ENCODE measurements at places on chromosomes 1 and 21.
A peak's percentile ranks its signal among the peaks of the same experiment; 100 is the strongest.

DNA sequence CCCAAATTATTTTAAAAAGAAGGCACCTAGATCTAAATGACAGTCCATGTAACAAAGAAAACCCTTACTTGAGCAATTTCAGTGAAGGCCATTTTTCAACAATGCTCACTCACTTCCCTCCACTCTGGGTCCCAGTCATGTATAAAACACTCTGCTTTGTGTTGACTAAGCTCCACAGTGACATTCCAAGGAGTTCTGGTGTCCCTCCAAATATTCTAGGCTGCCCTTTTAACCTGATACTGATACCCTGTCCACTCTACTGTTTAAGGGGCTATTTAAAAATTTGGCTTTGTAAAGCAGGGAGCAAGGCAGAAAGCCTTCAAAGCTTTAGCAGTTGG, 73.6 kb downstream of the GNG12 start:
- DNase-seq: no peak

DNA sequence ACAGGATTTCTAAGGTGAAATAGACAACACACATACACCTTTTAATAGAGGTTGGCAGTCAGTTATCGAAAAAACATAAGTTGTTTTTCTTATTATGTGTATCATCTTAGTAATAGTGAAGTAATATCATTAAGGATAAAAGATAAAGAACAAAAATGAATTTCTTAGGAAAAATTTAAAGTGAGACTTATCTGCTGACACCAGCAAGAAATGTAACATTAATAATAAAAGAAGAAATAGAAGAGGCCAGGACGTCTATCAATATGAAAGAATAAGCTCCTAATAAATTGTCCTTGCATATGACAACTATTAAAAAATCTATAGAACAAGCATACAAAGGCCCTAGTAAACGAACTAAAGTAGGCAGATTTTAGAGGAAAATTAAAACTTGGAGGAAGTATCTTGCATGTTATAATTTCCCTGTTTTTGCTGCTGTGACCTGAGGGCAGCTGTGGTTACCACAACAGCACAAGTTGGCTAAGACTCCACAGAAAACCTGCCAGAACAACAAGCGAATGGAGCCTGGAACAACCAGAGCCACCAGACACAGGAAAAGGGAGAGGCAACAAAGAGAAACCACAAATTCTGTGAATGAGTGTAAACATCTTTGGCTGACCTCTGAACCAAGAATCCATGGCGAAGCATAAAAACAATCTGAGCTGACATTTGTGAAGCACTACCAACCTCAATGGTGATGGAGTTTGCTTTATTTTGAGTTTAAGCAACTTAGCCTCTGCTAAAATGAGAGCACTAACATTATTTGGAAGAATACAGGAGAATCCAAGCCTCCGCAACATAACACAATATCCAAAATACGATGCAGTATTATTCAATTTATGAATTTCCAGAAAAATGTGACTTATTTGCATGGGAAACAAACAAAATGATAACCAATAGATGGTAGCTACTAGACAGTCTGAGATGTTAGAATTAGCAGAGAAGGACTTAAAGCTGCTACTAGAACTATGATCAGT, 207.5 kb downstream of the KCNT2 start:
- no peak for DNase-seq

DNA sequence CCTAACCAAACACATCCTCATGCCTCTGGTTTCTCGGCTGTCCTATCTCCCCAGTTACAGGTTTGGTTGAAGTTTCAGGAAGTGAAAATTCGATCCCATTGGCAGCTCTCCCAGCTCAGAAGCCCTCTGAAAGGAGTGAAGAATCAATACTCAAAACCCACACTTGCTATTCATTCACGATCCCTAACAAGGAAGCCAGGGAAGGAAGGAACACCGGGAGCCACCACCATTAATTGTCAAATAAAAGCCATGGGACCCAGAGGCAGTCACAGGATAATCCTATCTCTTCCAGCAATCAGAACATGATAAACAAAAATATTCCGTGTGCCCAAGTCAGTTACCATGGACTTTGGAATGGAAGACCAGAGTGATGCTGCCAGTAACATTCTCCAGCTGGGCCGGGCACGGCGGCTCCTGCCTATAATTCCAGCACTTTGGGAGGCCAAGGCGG, 7.0 kb downstream of the TMPRSS2 start:
- no peak for DNase-seq

GRCh38 chr1:157176591-157177121, 38.5 kb upstream of the ETV3 start:
- no peak for DNase-seq

- DNase-seq: no peak
Measured at GRCh38 chr1:50766688-50767087, 193.4 kb downstream of the FAF1 start.

- no peak for DNase-seq
Measured at GRCh38 chr21:34018910-34019309, 54.5 kb upstream of the MRPS6 start.

- DNase-seq: no peak
Measured at GRCh38 chr1:48246727-48247126, 24.2 kb downstream of the SLC5A9 start.

DNA sequence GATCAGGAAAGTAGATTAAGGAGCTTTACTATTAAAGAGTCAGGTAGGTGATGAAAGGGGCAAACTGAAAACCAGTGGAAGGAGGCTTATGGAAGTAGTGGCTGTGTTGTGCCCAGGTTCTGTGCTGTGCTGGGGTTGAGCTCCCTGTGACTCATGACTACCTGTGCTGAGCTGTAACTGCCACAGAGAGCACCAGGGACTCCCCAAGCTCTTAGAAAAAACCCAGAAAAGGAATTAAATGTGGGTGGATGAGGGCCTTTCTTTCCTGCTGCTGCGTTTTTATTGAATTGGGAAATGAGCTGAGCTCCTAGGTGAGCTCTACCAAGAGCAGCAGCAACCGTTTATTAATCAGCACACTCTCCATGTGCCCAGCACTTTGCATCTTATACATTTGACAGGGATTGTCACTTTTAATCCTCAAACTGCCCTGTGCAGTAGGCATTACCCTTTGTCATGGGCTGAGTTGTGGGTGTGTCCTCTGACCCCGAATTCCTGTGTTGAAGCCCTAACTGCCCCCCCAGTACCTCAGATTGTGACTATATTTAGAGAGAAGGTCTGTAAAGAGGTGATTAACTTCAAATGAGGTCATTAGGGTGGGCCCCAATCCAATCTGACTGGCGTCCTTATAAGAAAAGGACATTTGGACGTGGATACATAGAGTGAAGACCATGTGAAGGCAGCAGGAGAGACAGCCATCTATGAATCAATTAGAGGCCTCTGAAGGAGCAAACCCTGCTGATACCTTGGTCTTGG, 65.4 kb downstream of the AK4 start:
- no peak for DNase-seq

DNA sequence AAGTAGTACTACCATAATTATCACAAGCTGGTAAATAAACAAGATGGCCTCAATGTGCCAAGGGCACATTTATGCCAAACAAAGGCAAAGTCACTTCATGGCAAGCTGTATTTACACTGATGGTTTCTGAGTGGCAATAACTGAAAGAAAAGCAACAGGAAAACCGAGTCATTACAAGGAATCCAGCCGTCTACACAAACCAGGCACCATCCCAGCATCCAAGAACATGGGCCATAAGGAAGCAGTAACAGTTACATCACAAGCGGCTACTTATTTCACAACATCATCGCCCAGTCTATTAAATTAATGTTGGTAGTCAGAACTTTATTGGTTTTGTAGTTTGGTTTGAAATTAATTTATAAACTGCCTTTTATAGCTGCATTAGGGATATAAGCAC, 214.2 kb downstream of the RERE start:
- DNase-seq: no peak

- no peak for DNase-seq
Measured at GRCh38 chr1:243440406-243440805, 184.6 kb downstream of the SDCCAG8 start.

GRCh38 chr1:29521811-29522580, 285.7 kb downstream of the PTPRU start:
- no peak for DNase-seq

- DNase-seq: peak; percentile 30
Measured at GRCh38 chr1:244599937-244600350, 53.0 kb upstream of the DESI2 start.

- DNase-seq: no peak
Measured at GRCh38 chr1:42941640-42942330, 16.9 kb downstream of the SLC2A1 start.

DNA sequence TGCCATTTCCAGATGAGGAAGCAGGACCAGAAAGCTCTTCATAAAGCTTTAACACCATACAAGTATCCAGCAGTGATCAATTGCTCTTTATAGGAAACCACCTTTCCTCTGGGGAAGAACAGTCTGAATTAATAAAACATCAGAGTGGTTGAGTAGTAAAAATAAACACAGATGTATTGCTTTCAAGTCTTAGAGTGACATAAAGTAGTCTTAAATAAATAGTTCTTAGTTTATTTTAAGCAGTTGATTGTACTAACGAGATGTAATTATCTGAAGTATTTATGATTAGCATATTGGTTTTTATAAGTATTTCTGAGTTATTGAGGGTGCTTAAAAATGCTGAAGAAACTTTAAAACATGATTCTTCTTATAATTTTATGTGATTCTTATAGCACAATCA, 67.0 kb downstream of the PRKAA2 start:
- no peak for DNase-seq

DNA sequence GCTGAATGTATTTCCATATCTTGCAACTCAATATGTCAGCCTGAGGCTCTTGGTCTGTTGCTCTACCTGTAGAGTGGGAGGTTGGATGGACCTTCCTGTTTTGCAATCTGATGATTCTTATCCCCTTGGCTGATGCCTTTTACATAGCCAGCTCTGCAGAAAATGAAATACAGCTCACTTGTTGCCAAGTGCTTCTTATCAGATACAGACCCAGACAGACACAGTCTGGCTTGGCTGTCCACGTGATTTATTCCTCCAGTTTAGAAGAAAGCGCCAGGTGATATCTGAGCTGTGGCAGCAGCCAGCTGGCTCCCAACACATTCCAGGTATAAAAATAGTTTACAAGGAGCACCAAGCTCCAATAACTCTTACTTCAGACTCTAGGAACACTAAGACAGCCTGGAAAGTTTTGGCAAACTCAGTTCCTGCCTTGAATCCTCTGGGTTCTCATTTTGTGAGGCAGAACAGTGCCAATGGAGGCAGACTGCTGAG, 479.2 kb upstream of the USP24 start:
- DNase-seq: no peak

GRCh38 chr1:163195728-163196448, 6.8 kb downstream of the RGS5 start:
- no peak for DNase-seq

- no peak for DNase-seq
Measured at GRCh38 chr1:55374801-55375616, 159.8 kb upstream of the USP24 start.

- no peak for DNase-seq
Measured at GRCh38 chr21:45821315-45821962, 160.1 kb upstream of the COL6A1 start.

DNA sequence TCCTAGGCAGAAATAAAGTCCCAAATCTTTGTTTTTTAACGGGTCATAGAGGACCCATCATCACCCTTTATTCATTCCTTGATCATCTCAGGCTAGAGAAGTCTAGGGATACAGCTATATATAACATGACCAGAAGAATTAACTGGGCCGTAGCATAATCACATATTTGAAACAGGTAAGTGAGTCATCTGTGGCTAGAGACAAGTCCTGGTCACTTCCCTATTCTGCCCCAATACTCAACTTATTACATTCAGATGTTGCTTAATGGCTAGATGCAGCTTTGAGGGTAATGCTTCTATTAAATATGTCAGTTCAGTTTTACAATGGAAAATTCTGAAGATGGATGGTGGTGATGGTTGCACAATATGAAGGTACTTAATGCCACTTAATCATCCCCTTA, 47.0 kb downstream of the EXO1 start:
- DNase-seq: no peak

GRCh38 chr21:20617130-20617529, 381.1 kb upstream of the NCAM2 start:
- DNase-seq: no peak

- DNase-seq: no peak
Measured at GRCh38 chr1:175353066-175353465, 160.5 kb upstream of the KIAA0040 start.

DNA sequence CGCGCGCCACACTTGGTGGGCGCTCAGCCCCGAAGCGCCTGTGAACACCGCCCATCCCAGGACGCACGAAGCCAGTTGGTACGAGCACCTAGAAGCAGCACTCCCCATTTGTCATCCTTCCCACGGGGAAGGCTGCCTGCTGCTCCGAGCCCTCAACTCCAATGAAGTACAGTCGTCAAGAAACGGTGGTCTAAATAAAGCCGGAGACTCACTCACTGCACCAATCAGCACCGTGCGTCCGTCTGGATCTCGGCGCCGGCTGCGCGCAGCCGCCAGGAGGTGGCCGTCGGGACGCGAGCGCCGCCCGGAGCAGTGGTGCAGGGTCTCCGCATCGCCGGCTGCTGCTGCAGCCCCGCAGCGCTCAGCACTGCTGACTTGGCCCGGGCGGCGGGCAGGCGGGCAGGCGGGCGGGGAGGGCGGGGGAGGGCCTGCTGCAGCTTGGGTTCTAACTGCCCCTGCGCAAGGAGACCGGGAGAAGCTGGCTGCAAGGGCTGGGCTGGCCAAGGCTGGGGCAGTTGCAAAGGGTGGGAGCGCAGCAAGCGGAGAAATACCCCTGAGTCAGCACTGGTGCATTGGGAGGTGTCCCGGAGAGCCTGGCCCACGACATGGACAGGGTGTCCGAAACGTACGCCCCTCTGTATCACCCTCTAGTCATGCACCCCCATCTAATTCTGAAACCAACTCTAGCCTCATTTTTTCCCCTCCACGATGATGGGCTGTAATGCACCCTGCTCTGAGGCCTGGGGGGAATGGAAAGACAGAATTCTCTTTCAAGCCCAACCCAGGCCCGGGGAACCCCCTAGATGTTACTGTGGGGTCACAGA, 35.8 kb upstream of the H6PD start:
- DNase-seq: no peak

DNA sequence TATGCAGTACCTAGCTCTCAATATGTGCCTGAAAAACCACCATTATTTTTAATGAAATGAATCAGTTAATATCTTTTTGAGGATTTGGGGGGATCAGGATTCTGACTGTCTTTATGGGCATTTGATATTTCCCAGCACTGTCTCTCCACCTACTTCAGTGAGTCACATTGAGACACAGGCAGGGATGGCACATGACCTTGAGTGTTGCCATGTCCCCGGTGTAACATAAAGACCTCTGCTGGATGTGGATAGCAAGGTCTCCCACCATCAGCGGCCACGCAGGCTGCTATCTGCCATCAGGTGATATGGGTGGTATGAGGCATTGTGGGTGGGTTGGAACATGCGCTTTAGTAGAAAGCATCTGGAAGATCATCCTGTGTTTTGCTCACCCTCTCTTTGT, 103.2 kb downstream of the RGL1 start:
- DNase-seq: no peak

- no peak for DNase-seq
Measured at GRCh38 chr21:30579346-30579745, 10.9 kb downstream of the KRTAP22-2 start.

GRCh38 chr1:53971718-53972117, 25.6 kb downstream of the LRRC42 start:
- DNase-seq: no peak

GRCh38 chr1:75426688-75427087, 184.2 kb downstream of the SLC44A5 start:
- DNase-seq: no peak

GRCh38 chr21:37623689-37624088, 257.1 kb downstream of the DYRK1A start:
- no peak for DNase-seq

Measured in CD4-positive, alpha-beta T cell treated with Interleukin-4 for 1 hour (primary cell).